Bone marrow (tissue), 2 donors: ENCODE measurements at places on chromosomes 3 and 15.

GRCh38 chr15:80984856-80985255, 4.8 kb downstream of the MESD start:
- peak; percentile 86 for DNase-seq

GRCh38 chr3:56154297-56154696, 314.0 kb downstream of the ERC2 start:
- DNase-seq: no peak

DNA sequence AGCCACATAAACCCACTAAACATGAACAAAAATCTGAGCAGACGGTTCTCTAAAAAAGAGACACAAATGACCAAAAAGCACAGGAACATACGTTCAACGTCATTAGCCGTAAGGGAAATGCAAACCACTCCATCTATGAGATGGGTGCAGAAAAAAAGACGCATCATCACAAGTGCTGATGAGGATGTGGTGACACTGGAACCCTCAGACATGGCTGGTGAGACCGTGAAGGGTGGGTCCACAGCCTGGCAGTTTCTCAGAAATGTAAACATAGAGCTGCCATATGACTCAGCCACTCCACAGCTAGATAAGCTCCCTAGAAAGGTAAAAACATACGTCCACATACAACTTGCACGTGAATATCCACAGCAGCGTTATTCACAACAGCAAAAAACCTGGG, 23.3 kb downstream of the PCSK6 start:
- DNase-seq: no peak

DNA sequence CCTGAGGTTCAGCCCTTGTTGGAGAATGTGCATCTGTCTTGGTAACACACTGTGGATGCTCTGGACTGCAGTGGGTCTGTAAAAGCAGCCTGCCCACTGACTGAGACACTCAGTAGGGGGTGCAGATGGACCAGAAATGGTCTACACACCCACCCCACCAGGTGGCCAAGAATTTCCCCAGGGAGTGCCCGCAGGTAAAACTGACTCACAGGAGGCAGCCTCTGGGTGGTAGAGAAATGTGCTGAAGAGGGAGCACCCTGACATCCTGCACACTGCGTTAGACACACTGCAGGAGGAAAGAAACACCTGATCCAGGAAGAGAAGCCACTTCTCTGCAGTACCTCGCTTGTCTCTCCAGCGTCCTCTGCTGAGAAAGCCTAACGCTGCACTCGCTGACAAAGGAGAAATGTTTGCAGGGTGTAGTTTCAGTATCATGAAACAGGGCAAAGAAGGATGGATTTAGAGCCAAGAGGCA, 109.5 kb upstream of the ABHD17C start:
- DNase-seq: no peak

GRCh38 chr3:149647812-149648211, 10.0 kb downstream of the WWTR1 start:
- no peak for DNase-seq

GRCh38 chr3:141399200-141399599, 30.9 kb downstream of the ZBTB38 start:
- DNase-seq: no peak
